Fibroblast of the aortic adventitia (primary cell): ENCODE measurements at places on chromosomes 6 and 20. TPM values are rescaled to one million over a fixed set of nuclear protein-coding genes. Genes with fewer than 3 reads are reported as not detected.

OR2J3 gene
- total RNA-seq: not detected in 2 replicates

SLC22A7 gene
- not detected in 2 replicates for total RNA-seq

SIGLEC1 gene
- 0.08 TPM in 1 of 2 replicates, not detected in the other for total RNA-seq

C6orf132 gene
- total RNA-seq: 0.63 and 1.4 TPM in 2 replicates

INSM1 gene
- total RNA-seq: not detected in 2 replicates

HLA-G gene
- total RNA-seq: not detected in 2 replicates

GRM4 gene
- 0.08 TPM in 1 of 2 replicates, not detected in the other for total RNA-seq

PSMB8 gene
- 36.2 and 38.0 TPM in 2 replicates for total RNA-seq

FHL5 gene
- not detected in 2 replicates for total RNA-seq

CTCFL gene
- total RNA-seq: not detected in 2 replicates

SLC17A2 gene
- total RNA-seq: 0.09 TPM in 1 of 2 replicates, not detected in the other

TRIM15 gene
- not detected in 2 replicates for total RNA-seq

AGER gene
- total RNA-seq: 0.16 and 0.18 TPM in 2 replicates

SLC26A8 gene
- 0.18 TPM in 1 of 2 replicates, not detected in the other for total RNA-seq

NUDT3 gene
- 24.4 and 34.6 TPM in 2 replicates for total RNA-seq

GHRH gene
- not detected in 2 replicates for total RNA-seq

KDM1B gene
- 8.8 and 25.4 TPM in 2 replicates for total RNA-seq

EYA2 gene
- 0.57 and 1.6 TPM in 2 replicates for total RNA-seq

UNC93A gene
- total RNA-seq: not detected in 2 replicates

FAM184A gene
- 0.74 and 1.9 TPM in 2 replicates for total RNA-seq

ADGRF4 gene
- 0.82 and 2.7 TPM in 2 replicates for total RNA-seq

NOL7 gene
- total RNA-seq: 64.6 and 181 TPM in 2 replicates

ZSWIM3 gene
- 1.9 and 4.3 TPM in 2 replicates for total RNA-seq

CCN6 gene
- not detected in 2 replicates for total RNA-seq

FRK gene
- total RNA-seq: 2.0 TPM in 2 replicates

PRR18 gene
- total RNA-seq: not detected in 2 replicates

LST1 gene
- not detected in 2 replicates for total RNA-seq

C6orf163 gene
- 3.9 and 5.2 TPM in 2 replicates for total RNA-seq

GPSM3 gene
- total RNA-seq: 0.90 TPM in 1 of 2 replicates, not detected in the other

PDE10A gene
- 6.1 and 12.7 TPM in 2 replicates for total RNA-seq

ATP9A gene
- total RNA-seq: 23.7 and 69.1 TPM in 2 replicates

DSP gene
- total RNA-seq: 4.2 and 4.3 TPM in 2 replicates

BTN1A1 gene
- total RNA-seq: not detected in 2 replicates

DEFB124 gene
- total RNA-seq: not detected in 2 replicates

ZSCAN23 gene
- total RNA-seq: 6.7 and 12.0 TPM in 2 replicates

DNMT3B gene
- 1.1 and 3.3 TPM in 2 replicates for total RNA-seq

CDH22 gene
- total RNA-seq: not detected in 2 replicates

TOX2 gene
- total RNA-seq: 0.74 and 5.2 TPM in 2 replicates

TSPO2 gene
- total RNA-seq: not detected in 2 replicates

GLP1R gene
- total RNA-seq: not detected in 2 replicates

FAM217A gene
- not detected in 2 replicates for total RNA-seq

GMPR gene
- 2.5 and 24.8 TPM in 2 replicates for total RNA-seq

PLEKHG1 gene
- total RNA-seq: 1.9 and 3.7 TPM in 2 replicates

FNDC11 gene
- total RNA-seq: 0.25 and 0.45 TPM in 2 replicates

HCRTR2 gene
- total RNA-seq: not detected in 2 replicates

NEDD9 gene
- 0.33 and 0.36 TPM in 2 replicates for total RNA-seq

TCFL5 gene
- total RNA-seq: 23.7 and 27.9 TPM in 2 replicates

SIRPB1 gene
- total RNA-seq: 0.90 TPM in 1 of 2 replicates, not detected in the other

BCAS1 gene
- 0.09 and 2.3 TPM in 2 replicates for total RNA-seq

TINAG gene
- total RNA-seq: not detected in 2 replicates

SMLR1 gene
- not detected in 2 replicates for total RNA-seq
